ENCODE measurements at places on chromosomes 7 and 10.
A peak's percentile ranks its signal among the peaks of the same experiment; 100 is the strongest.

DNA sequence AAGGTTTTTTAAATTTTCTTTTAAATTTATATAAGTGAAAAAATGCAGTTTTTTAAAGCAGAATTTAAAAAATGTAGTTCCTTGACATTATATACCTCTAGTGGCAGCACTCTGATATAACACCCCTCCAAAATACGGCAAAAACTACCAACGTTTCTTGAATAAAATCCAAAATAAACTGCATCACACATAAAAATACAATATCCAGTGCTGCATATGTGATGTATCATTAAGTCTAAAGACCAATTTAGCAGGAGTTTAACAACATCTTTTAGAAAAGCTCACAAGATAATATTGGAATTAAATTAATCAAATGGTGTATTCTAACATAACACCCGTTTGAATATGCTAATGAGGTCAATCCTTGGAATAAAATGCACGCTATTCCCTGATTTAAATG, 1.4 kb downstream of the TCERG1L start:
- no peak for DNase-seq

DNA sequence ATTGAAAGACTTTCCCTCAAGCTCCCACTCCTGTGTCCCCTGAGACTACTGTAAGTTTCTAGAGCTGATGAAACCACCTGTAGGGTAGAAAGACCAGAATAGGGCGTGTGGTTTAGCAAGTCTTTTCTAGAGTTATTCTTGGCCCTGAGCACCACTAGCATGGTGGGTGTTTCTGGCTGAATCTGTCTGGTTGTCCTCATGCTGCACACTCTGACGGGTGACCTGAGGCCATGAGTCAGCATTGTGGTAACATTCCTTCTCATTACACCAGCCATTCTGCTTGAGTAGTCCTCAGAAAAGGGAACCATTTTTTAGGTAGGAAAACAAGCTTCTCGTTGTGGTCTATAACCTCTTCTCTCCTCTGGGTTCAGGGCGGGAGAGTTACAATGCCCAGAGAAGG, 250.3 kb downstream of the SNX13 start:
- DNase-seq: no peak

- no peak for DNase-seq
Measured at GRCh38 chr10:114631666-114632417, 26.2 kb downstream of the ABLIM1 start.

DNA sequence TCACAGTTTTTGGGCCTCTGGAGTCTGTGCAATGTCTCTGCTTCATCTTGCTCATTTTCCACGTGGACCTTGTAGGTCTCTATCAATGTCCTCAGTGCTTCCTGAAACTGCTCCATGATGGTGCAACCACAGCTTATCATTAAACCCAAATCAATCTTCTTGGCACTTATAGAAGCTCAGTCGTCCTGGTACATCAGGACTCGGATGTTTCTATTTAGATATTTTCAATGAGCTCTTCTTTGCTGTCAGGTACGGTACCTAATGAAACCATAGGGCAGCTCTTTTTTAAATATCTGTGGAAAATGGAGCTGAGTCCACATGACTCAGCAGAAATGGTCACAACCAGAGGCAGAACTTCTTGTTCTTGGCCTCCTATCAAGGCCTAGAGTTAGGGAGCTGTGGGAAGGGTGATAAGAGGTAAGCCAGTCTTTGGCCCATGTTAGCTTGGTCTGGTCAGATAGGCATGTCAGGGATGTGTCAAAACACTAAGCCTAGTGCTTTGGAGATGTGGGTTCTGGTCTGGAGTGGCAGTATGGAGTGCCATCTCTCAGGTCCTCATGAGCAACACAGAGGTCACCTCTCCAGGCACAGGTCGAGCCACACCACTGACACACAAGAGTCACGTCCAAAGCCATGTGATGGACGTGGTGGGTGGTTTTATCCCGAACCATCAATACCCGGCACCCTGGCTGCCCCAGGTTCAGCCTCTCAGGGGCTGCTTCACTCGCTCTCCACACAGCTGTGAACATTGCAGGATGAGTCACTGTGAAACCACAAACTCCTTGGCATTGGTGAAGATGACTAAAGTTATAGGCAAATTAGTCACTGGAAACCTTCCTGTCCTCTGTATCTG, 87.0 kb downstream of the TBXAS1 start:
- DNase-seq: peak; percentile 17

- DNase-seq: no peak
Measured at GRCh38 chr7:151524331-151524730, 4.6 kb upstream of the RHEB start.

- DNase-seq: no peak
Measured at GRCh38 chr10:35578618-35578956, 26.6 kb upstream of the GJD4 start.

- no peak for DNase-seq
Measured at GRCh38 chr7:44132039-44132438, 8.7 kb upstream of the POLD2 start.
